Stomach (tissue), 19 donors: ENCODE measurements at places on chromosomes 6 and 20. TPM values are rescaled to one million over a fixed set of nuclear protein-coding genes. Genes with fewer than 3 reads are reported as not detected.

DNA sequence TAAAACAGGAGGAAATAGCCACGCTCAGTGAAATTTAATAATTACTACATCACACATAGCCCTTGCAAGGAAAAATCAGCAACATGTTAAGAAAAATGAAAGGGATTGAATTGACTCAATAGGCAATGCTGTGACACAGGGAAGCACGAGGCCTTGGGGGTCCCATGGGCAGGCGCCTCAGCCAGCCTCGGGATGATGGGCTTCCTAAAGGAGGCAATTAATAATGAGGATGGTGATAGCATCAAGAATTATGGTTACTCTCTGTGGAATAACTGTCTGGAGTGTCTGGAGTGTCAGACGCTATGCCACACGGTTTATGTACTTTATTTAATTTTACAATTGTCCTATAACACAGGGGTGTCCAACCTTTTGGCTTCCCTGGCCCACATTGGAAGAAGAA, 130.2 kb downstream of the TBC1D7 start:
- no peak overlapping the region for H3K4me3 ChIP-seq
- no peak for DNase-seq
- no peaks in the 10 kb centered on the region for H3K4me1 ChIP-seq
- no peaks in the 10 kb centered on the region for H3K27me3 ChIP-seq
- no peaks in the 10 kb centered on the region for H3K36me3 ChIP-seq

DZANK1 gene
- total RNA-seq, result 4.3 TPM

DNA sequence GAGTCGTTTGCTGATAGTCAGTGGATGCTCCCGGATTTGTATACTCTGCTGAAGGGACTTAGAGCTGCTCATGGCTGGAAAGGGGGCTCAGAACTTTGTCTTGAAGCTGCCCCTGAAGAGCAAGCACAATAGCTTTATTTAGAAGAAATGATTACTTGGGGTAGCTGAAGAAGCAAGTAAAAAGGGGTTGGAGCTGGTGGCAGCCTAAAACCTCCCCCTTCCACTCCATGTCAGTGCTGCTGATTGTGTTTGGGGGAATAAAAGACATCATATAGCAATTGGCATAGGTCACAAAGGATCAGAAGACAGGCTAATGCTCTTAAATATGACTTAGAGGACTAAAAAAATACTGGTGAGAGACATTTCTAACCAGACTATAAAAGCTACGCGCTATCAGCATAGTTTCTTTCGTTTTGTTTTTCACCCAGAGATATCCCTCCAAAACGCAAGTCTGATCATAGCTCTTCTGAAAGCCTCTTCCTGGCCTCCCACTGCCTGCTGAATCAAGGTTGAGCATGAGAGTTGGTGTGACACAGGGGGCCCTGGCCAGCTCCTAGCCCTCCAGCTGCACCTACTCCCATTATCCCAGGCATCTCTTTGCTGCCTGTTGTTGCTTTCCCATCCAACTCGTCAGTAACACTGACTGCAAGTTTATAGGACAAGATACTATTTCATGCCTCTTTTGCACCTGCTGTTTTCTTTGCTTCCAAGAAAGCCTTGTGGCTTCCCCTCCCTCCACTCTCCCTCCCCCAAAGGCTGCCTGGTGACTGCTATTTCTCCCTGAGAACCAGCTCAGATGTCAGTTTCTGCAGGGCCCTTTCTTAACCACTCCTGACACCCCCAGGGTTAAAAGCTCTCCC, 33.9 kb upstream of the SGK1 start:
- no peaks in the 10 kb centered on the region for H3K4me1 ChIP-seq
- H3K27ac ChIP-seq, result no peak overlapping the region
- no peak overlapping the region for H3K4me3 ChIP-seq
- no peaks in the 10 kb centered on the region for H3K27me3 ChIP-seq
- no peak for DNase-seq
- no peaks in the 10 kb centered on the region for H3K36me3 ChIP-seq

- peaks cover 60% of the 10 kb centered on the region for H3K4me1 ChIP-seq
- no peak overlapping the region for H3K4me3 ChIP-seq
- no peak for DNase-seq
- no peak overlapping the region for H3K27ac ChIP-seq
- H3K36me3 ChIP-seq, result no peaks in the 10 kb centered on the region
Observed at GRCh38 chr20:62146019-62146755, 2.6 kb downstream of the SS18L1 start.

GRCh38 chr6:136809091-136809860, 13.1 kb upstream of the PEX7 start:
- H3K4me1 ChIP-seq, result no peaks in the 10 kb centered on the region
- H3K36me3 ChIP-seq, result no peaks in the 10 kb centered on the region
- no peak overlapping the region for H3K4me3 ChIP-seq
- H3K27ac ChIP-seq, result no peak overlapping the region
- H3K27me3 ChIP-seq, result no peaks in the 10 kb centered on the region
- DNase-seq, result no peak

COX4I2 gene
- total RNA-seq, result 4.2 TPM

- H3K27ac ChIP-seq, result no peak overlapping the region
- H3K27me3 ChIP-seq, result peaks cover 18% of the 10 kb centered on the region
- no peak overlapping the region for H3K4me3 ChIP-seq
- H3K36me3 ChIP-seq, result no peaks in the 10 kb centered on the region
- no peaks in the 10 kb centered on the region for H3K4me1 ChIP-seq
Observed at GRCh38 chr6:43290339-43290904, 7.6 kb upstream of the SLC22A7 start.

SLC52A3 gene
- 13.3 TPM for total RNA-seq

ZFP57 gene
- total RNA-seq, result not detected
